ENCODE measurements at places on chromosomes 2 and 18.

DNA sequence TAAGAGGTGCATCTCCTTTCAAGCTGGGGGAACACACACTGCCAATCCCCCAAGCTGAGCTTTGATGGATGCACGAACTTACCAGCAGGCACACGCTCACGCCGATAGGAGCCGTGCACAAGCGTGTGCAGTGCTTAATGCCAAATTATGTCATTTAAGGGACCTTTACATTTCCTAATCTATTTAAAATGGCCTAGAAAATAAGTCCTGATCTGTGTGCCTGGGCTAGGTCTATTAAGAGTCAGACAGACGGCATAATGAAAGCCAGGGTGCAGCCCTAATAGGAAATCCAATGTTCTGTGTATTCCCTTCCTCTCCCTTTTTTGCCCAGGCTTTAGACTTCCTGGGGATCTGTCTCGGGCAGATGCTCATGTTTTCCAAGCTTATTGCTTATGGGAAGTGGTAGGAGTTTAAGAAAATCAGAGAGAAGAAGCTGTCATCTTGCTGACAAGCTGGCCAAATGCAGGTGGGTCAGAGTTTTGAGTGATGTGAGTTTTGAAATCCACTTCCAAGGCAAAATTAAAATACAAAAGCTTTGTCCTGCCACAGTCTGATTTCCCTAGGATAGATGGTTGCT is 142.6 kb downstream of the MYT1L start:
- DNase-seq, result no peak

- no peak for DNase-seq
These were observed 92.7 kb upstream of the PARD3B start for GRCh38 chr2:204452464-204453023.

GRCh38 chr2:101114268-101114783 is 36.9 kb downstream of the TBC1D8 start:
- DNase-seq, result no peak

DNA sequence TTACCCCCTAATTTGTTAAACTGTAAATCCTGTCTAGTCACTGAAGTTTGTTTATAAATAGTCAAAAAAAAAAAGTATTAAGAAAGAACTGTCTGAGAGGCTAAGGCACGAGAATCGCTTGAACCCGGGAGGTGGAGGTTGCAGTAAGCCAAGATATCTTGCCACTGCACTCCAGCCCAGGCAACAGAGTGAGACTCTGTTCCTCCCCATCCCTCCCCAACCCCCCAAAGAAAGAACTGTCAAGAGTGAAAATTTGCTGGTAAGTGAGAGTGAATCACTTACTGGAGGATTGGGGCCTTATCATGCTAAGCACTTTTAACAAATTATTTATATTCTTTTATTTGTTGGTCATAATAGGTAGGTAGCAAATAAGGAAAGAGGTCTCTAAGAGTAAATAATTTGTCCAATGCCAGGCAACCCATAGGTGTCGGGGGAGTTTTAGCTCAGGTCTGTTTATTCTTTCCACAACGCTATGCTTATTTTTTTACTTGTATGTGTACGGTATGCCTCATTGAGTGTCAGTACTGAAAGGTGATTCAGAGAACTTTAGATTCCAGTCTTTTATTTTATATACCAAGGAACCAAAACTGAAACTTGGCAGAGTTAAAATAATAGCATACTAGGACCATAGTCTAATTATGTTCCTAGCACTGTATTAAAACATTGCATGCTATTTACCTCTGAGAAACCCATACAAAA is 2.5 kb downstream of the TAF4B start:
- DNase-seq, result no peak

- DNase-seq, result no peak
These were observed 150.9 kb upstream of the CYRIA start for GRCh38 chr2:16816522-16816921.

- DNase-seq, result no peak
These were observed 1134.9 kb upstream of the FAM98A start for GRCh38 chr2:34734042-34734441.

- no peak for DNase-seq
These were observed 77.0 kb upstream of the SERTAD2 start for GRCh38 chr2:64730551-64731262.

DNA sequence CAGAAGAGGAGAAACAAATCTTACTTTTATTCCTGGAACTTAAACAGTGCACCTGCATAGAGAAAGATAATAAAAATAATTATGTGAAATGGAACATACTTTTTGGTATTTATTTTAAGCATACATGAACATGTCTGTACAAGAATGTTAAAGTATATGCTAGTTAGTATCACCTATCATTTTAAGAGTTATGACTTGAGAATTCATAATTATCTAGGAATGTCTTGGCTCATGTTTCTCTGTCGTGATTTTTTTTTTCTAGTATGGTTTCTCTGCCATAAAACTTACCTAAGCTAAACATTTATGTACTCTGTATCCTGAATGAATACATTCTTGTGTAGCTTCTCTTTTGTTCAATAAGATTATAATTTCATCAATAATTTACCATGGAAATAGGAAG is 4.2 kb downstream of the SERPINB7 start:
- no peak for DNase-seq

GRCh38 chr2:131153529-131153928 is 48.4 kb downstream of the PLEKHB2 start:
- no peak for DNase-seq

DNA sequence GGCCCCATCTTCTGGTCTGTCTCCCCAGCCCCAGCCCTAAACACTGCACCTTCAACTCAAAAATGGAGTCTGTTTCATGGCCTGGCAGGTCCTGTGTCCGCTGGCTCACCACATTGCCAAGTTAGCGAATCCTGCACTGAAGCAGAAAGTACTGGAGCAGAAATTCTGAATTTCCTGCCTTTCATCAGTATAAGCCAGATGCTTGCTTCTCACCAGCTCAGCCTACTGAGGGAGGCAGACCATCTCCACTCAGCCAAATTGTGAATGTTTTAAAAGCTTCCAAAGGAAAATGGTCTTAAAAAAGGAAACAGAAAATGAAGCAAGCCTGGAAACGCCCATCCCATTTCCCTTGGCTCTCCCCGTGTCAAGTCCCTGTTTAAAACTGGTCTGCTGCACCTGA is 157.8 kb downstream of the C1D start:
- no peak for DNase-seq

DNA sequence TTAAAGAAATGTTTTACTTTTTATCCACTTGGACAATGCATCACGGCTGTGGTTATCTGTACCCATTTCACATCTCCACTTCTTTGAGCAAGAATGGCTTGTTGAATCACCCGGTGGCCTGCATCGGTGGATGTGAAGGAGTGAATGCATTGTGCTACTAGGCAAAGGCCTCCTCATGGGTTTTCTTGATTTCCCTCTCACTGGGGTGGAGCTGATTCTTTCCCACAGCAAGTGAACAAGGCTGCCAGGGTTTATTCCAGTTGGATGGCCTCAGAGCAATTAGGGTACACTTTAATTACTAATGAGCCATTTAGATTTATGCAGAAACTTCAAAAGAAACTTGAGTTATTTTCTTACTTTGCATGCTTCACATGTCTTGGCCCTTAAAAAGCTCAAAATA is 387.1 kb downstream of the RND3 start:
- no peak for DNase-seq

GRCh38 chr2:29423061-29423666 is 307.9 kb downstream of the CLIP4 start:
- DNase-seq, result no peak

All from stimulated activated CD8-positive, alpha-beta memory T cell treated with anti-CD3 and anti-CD28 coated beads, Interleukin-15, amount 100 ng/mL, for 1 hour (primary cell).